Muscle of arm (tissue), 14 donors: ENCODE measurements at places on chromosomes 1 and 21.

- no peak for DNase-seq
Measured at GRCh38 chr1:41400225-41400624, 39.0 kb downstream of the FOXO6 start.

- DNase-seq, result peak; percentile 38
Measured at GRCh38 chr1:59143133-59143487, 153.8 kb upstream of the FGGY start.

DNA sequence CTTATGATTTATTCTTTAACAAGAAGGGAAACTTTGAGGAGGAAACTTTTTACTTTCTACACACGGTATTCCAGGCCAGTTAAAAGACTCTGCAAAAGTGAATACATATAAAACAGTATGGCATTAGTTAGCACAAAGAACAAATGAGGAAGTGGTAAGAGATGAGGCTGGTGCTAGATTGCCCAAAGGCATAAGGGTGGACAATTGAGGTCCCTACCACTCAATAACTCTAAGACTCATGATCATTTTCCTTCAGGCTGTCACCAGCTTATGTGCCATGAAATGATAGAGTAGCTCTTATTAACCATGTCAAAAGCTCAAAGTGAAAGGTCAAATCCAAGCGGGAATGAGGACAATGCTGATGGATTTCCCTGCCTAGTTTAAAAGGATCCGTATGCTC is 124.5 kb downstream of the TBX15 start:
- DNase-seq, result no peak

DNA sequence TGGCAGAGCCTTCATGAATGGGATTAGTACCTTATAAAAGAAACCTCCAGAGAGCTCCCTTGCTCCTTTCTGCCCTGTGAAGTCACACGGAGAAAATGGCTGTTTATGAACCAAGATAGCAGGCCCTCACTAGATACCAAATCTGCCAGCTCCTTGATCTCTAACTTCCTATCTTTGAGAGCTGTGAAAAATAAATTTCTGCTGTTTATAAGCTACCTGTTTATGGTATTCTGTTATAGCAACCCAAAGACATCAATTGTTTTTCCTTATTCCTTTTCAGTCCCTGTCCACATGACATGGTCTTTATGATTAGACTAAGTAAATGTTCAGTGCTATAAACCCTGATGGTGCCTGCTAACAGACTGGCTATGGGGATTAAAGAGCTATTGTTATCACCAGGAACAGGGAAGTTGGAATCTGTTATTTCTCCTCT is 9.7 kb upstream of the STIL start:
- DNase-seq, result no peak

DNA sequence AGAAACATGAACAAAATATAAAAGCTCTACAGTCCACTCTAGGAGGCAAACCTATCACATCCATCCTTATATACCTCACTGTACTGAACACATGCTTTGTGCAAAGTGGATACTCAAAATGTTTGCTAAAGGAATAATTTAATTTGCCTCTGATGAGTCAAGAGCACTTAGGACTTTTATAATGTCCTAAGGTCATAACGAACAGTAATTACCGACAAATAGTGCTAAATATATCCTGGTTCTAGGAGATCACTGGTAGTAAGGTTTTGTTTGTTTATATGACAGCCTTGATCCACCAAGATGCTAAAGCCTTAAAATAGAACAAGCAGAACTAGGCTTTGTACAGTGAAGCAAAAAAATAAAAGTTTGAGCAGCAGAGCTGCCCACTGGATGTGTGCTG is 70.6 kb downstream of the GADD45A start:
- DNase-seq, result no peak

GRCh38 chr1:118826669-118827068 is 161.5 kb downstream of the TBX15 start:
- DNase-seq, result no peak

DNA sequence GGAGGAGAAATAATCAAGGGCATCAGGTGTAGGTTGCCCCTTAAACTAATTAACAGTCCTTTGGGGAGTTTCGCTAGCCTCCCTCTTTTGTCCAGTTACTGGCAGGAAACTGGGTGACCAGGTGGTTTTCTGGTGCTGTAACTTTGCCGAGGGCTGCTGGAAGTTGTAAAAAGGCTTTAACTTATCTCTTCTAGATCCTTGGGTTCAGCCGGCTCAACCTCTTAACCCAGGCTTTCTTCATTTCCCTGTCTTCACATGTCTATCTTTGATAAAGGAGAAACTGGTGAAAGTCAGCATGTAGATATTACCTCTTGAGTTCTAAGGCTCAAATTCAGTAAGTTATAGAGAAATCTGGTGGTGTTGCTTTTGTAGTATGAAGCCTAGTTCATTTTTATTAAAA is 289.7 kb upstream of the NRIP1 start:
- no peak for DNase-seq

GRCh38 chr1:20685099-20685662 is 24.0 kb upstream of the DDOST start:
- no peak for DNase-seq

GRCh38 chr1:183792300-183792699 is 12.6 kb upstream of the RGL1 start:
- DNase-seq, result no peak

DNA sequence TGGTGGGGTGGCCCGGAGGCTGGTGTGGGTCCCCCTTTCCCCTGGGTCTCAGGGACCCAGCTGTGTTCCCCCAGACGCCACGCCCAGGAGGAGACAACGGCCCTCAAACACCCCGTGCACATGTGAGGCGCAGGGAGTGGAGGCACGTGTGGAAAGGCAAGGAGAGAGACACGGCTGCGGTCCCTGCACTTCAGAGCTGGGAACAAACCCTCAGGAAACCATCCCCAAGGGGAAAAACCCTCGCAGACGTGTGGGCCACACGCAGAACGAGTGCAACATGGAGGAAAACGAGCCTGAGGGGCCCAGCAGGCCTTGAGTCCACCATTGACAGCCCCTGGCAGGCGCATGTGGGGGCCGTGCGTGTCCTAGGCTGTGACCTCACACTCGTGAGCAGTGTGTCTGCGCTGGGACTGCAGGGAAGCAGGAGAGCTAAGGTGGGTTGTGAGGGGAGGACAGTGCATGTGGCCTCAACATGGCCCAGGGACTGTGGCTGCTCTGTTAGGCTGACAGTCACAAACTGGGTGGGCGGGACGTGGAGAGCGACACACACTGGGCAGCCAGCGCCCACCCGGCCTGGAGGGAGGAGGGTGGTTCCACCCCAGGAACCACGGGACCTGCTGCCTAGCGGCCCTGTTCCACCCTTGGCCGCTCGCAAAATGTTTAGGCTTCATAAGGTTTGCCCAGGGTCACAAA is 20.0 kb downstream of the ITGB2 start:
- no peak for DNase-seq

DNA sequence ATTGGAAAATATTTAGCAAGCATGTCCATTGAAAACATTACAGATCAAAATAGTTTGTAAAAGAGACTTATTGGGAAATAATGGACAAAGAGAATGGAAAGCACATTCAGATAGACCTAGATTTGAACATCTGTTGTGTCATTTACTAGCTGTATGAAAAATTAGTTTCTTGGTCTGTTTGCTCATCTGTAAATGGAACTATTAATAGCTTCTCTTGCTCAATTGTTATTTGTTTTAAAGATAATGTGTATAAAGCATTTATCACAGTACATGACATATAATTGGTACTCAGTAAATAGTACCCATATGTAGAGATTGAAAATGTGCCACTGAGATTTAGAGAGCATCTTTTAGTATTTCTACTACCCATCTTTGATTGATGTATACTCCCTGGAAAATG is 25.9 kb downstream of the RPAP2 start:
- no peak for DNase-seq

- no peak for DNase-seq
Measured at GRCh38 chr1:39266269-39266668, 61.8 kb downstream of the MACF1 start.

- DNase-seq, result peak; percentile 12
Measured at GRCh38 chr21:39849014-39849655, 18.1 kb upstream of the PCP4 start.

- no peak for DNase-seq
Measured at GRCh38 chr1:87291107-87291506, 37.6 kb upstream of the LMO4 start.

- no peak for DNase-seq
Measured at GRCh38 chr1:113147073-113147625, 74.2 kb downstream of the LRIG2 start.

GRCh38 chr1:234014208-234014607 is 109.7 kb downstream of the SLC35F3 start:
- DNase-seq, result no peak

GRCh38 chr1:21308847-21309652 is 18.8 kb upstream of the ECE1 start:
- DNase-seq, result no peak

DNA sequence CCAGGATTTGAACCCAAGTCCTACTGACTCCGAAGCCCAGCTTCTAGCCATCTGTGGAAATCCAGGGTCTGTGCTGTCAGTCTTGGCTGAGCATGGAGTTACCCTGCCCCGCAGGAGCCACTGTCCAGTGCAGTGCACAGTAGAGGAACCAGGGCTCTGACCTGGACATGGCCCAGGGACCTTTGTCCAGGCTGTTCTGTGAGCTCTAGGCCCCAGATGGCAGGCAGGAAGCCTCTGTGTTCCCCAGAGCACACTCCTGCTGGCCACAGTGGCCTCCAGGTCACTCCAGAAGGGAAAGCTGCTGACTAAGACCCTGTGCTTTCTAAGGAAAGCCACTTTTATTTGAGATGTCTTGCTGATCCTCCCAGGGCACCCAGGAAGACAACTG is 13.8 kb downstream of the S100A7A start:
- no peak for DNase-seq

DNA sequence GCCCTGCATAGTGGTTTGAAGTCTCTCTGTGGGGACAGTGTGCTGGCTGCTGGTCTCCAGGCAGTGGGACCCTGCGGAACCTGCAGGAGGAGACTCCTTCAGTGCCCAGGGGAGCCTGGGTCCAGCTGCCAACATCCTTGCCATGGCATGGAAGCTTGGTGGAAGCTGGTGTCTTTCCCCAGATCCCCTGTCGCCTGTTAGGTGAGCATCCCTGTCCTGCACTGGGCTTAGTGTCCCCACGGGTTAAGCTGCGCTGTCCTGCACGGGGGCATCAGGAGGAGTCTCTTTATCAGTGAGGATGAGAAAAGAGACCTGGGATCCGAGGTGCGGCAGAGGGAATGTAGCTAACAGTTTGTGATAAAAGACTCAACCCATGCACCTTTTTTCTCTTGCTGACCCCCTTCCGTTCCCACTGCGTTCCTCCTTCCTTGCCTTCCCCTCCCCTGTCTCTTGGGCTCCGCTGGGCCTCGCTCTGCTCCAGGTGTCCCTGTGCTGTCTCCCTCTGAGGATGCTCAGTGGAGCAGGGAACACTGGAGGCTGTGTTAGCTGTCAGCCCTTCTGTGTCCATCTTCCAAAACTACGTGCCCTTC is 59.3 kb downstream of the SLC37A1 start:
- no peak for DNase-seq

DNA sequence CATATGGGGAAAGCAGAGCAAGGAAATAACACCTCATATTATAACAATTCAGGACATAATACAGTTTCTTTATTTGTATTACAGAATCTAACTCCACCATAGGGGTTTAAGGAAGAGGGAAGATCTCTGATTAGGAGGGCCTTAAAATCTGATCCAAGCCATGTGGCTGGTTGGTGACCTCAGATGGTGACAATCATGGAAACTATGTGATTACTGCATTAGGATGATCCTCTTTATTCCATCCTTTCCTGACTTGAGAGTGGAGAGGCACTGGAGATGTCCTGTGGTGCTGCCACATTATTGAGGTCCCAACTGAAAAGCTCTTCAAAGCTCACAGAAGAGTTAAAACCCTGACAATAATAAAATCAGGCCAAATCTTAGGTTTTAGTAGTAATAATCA is 168.1 kb upstream of the BEND5 start:
- DNase-seq, result no peak

GRCh38 chr1:70495370-70495769 is 84.3 kb downstream of the CTH start:
- DNase-seq, result no peak

DNA sequence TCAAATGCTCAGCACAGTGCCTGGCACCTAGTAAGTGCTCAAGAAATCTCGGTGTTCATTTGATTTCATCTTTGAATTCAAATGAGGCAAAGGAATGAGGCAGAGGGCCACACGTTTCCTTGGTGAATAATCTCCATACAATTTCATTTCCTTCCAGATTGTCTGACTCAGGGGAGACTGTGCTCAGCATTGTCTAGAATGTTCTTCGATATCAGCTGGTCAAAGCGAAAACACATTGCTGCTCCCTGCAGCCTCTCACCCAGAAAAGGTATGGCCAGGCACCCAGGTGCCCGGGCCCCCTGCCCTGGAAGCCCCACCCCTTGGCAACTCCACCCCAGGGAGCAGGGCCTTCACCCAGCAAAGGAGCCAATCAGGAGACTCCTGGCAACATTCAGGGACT is 55.8 kb downstream of the FBXO2 start:
- DNase-seq, result no peak

- DNase-seq, result no peak
Measured at GRCh38 chr1:231803353-231803752, 176.8 kb downstream of the DISC1 start.

DNA sequence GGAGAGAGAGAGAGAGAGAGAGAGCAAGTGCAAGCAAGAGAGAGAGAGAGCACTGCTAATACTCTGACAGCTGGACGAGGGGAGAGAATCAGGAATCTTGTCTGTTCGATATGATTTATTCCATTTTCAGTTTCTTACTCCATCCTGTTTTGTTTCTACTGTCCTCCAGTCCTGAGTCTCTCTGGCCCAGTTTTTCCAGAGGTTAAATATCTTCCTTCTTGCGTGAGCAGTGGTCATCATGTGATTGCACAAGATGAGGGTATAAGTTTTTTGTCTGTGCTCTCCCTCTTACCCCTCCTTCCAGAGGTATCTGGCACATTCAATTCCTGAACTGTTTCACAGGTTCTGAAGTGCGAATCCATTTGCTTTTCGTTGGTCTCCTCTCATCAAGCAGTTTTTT is 16.8 kb downstream of the UBE2U start:
- DNase-seq, result no peak

DNA sequence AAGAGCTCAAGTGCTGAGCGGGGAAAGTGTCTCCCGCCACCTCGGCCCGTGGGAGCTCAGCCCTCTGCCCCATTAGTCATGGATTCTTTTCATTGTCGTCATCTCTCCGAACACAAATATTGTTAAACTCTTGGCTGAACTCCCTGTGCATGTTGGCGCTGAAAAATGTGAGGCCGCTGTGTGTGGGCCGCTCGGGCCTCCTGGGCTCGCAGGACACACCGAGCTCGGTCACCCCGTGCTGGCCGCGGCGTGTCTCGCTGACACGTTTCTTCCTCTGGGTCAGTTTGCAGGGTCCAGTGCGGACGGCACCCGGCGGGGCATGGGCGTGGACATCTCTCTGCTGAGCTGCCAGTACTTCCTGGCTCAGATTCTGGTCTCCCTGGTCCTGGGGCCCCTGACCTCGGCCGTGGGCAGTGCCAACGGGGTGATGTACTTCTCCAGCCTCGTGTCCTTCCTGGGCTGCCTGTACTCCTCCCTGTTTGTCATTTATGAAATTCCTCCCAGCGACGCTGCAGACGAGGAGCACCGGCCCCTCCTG is 25.6 kb downstream of the SLC45A1 start:
- peak; percentile 62 for DNase-seq

DNA sequence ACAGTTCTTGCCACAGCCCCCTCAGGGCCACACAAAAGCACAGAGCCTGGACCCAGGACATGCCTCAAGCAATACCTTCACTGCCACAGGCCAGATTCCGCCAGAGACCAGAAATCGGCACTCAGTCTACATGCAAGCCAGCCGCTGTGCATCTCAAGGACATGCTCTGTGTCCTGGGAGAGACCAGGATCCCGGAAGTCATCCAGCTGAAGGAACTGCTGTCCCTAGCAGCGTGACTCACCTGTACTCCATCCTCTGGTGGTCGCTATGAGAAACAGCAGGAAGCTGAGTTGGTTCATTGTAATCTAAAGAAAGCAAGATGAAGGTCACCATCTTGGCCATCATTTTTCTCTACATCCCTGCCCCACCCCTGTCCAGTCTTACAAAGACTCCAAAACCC is 401 bp downstream of the ITLN1 start:
- DNase-seq, result no peak
